Immature natural killer cell (primary cell): ENCODE measurements at places on chromosomes 13 and 19.

DNA sequence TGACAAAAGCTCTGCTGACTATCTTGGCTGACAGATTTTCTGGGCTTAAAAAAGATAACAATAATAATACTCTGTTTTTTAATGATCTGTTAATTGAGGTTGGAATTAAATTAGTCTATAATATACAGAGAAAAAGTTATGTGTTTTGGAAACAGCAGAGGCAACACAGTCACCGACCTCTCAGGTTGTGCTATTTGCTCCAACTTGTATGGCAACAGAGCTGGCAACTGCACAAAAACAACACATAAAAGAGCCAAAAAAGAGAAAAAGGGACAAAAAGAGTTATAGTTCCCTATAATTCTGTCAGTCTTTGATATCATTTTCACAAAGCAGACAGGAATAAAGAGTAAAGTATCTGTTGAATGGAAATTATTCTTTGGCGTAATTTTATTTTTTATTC, 102.3 kb upstream of the POSTN start:
- no peak for DNase-seq
- no peak overlapping the region for H3K4me3 ChIP-seq
- H3K4me1 ChIP-seq, result no peaks in the 10 kb centered on the region
- H3K36me3 ChIP-seq, result no peaks in the 10 kb centered on the region
- no peak overlapping the region for H3K27ac ChIP-seq
- no peaks in the 10 kb centered on the region for H3K27me3 ChIP-seq

DNA sequence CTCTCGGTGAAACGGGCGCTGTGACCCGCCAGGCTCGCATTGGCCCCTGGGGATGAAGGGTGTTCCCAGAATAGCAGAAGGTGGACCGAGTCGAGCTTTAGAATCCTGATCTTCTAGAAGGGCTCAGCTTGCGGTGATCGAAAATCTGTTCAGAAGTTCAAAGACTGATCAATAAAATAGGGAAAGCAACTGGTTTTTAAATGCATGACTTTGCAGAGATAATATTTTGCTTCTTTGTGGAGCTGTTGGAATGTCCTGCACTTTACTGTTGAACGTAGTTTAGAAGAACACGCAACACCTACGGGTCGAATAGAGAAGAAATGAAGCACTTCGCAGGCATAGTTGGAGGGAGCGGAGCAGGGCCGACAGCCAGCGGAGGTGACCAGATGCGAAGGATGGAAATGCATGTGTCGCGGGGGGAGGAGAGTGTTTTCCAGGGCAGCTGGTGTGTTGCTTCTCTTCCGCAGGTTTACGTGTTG, 766 bp downstream of the CEBPG start:
- peak overlapping the region; percentile 94 for H3K4me3 ChIP-seq
- H3K36me3 ChIP-seq, result no peaks in the 10 kb centered on the region
- DNase-seq, result no peak
- peak overlapping the region; percentile 90 for H3K27ac ChIP-seq
- H3K27me3 ChIP-seq, result no peaks in the 10 kb centered on the region

- H3K4me1 ChIP-seq, result no peaks in the 10 kb centered on the region
- H3K27ac ChIP-seq, result no peak overlapping the region
- H3K27me3 ChIP-seq, result peaks cover 2% of the 10 kb centered on the region
- H3K4me3 ChIP-seq, result no peak overlapping the region
- H3K36me3 ChIP-seq, result no peaks in the 10 kb centered on the region
Measured at GRCh38 chr13:95485518-95486144, 66.9 kb upstream of the CLDN10 start.

GRCh38 chr19:41784743-41785142, 11.6 kb upstream of the CEACAM3 start:
- H3K4me3 ChIP-seq, result no peak overlapping the region
- H3K27ac ChIP-seq, result no peak overlapping the region
- H3K36me3 ChIP-seq, result no peaks in the 10 kb centered on the region
- H3K27me3 ChIP-seq, result peaks cover 7% of the 10 kb centered on the region
- no peak for DNase-seq
- peaks cover 15% of the 10 kb centered on the region for H3K4me1 ChIP-seq

DNA sequence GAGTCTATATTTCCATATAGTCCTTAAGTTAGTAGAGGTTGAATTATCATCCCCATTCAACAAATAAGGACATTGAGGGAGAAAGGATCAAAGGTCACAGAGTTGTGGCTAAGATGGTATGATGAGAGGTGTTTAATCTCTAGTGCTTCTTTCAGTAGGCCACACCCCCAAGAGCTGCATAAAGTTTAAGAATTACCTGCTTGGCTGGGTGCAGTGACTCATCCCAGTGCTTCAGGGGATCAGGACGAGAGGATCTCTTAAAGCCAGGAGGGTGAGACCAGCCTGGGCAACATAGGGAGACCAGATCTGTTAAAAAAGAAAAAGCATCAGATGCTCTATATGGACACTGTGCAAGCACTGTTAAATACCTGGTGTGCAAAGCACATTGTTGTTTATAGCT, 560.0 kb upstream of the KLHL1 start:
- no peak overlapping the region for H3K4me3 ChIP-seq
- H3K36me3 ChIP-seq, result no peaks in the 10 kb centered on the region
- H3K27ac ChIP-seq, result no peak overlapping the region
- DNase-seq, result no peak
